ENCODE measurements at places on chromosomes 16 and 17.

DNA sequence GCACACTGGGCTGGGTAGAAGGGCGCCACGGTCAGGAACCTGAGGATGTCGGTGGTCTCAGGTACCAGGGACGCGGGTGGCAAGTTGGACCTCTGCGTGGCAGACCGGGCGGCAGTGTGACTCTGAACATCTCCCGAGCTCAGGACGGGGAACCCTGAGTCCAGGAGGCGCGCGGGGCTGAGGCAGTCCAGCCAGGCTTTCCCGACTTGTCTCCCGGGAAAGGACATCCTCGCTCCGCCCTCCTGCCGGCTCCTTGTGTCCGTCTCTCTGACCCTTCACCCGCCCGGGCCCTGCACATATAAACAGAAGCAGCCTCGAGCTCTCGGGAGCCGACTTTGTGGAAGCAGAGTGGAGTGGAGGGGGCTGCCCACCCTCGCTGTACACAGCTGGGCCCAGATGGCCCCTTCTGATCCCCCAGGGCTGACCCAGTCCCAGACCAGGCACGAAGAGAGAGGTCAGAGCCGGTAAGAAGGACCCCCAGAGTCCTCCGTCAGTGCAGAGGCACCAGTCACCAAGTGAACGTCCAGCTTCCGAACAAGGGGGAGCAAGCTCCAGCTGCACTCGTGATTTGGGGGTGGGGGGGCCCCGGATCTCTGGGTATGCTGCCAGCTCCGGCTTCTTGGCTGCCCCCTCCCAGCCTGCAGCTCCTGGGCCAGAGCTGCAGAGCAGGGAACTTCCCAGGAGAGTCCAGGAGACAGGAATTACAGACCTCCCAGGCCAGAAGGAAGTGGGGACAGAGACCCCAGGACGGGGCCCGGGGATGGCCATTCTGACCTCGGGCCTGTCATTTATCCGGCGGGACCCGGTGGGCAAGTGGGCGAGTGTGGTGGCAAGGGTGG, 8.5 kb upstream of the P2RX1 start:
- DNase-seq: no peak

DNA sequence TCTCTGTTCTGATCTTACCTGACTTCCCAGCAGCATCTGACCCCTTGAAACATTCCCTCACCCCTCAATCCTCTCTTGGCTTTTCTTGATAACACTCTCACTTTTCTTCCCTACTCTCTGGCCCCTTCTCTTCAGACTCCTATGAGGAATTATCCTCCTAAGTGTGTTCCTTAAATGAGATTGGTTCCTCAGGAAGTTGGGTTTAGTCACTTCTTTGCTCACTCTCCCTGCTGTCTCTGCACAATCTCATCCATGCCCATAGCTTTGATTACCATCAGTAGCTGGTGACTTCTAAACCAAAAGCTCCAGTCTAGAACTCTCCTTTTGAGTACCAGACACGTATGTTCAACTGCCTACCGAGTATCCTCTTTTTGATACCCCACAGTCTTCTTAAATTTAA, 13.0 kb downstream of the MED24 start:
- DNase-seq: no peak

- no peak for DNase-seq
Measured at GRCh38 chr17:46154151-46154816, 38.9 kb downstream of the KANSL1 start.

GRCh38 chr17:39144416-39144840, 7.0 kb downstream of the PLXDC1 start:
- no peak for DNase-seq

DNA sequence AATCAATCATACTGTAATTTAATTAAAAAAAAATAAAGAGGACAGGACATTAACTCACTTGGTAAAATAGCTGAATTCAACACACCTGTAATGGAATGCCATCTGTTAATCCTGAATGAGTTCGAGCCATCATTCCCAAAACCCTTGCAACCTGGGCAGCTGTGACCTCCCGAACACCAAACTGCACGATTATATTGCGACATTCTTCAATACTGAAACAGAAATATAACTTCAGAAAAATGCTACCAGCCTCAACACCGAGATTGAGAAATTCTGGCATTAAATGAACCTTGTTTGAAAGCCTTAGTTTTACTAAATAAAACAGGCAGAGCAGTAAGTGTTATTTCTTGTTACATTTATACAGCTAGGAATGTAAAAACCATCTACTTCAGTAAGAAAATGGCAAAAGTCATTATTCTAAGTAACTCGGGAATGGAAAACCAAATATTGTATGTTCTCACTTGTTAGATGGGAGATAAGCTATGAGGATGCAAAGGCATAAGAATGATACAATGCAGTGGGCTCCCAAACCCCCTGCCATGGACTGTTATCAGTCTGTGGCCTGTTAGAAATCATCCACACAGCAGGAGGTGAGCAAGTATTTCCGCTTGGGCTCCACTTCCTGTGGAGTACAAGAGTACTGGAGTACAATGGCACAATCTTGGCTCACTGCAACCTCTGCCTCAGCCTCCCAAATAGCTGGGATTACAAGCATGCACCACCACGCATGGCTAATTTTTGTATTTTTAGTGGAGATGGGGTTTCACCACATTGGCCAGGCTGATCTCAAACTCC, 46.5 kb downstream of the CNOT1 start:
- no peak for DNase-seq

DNA sequence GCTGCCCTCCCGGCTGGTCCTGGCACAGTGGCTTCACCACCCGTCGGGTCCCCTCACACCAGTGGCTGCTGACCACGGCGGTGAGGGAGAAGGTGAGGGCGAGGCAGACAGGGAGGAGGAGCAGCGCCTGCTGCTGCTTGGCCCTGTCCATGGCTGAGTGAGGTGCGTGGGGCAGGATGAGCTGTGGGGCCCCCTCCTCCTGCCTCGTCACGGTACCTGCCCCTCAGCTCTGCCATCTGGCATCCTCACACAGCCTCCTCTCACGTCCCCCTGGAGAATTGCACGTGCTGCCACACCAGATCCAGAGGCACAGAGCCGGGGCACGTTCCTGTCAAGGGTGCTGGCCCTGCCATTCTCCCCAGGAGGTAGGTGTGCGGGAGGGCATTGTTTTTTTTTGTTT, at the start of gene GSG1L2:
TSS of gene GSG1L2 (minus strand) at position 159 of the 400 bp plus-strand sequence. CDS start at position 151, 8 bp downstream.
- no peak for DNase-seq

DNA sequence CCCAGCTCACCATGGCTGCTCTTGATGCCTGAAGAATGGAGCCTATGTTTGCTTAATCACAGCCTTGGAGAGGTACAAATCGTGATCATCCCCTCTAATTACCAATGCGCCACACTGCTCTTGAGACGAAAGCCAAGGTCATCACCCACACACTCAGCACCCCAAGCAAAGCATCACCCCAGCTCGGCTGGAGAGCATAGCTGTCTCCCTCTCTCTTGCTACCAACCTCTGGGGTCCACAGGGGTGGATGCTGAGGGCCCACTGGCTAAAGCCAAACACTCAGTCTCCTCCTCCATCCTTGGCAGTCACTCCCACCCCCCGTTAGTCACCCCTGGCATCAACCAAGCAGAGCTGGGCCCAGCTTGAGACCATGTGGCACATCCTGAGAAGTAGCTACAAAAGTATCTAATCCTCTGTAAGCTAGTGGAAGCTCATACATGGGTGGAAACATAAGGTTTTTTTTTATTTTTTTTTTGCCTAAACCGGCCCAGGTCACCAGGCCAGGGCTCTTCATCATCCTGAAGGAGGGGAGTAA, 44.8 kb downstream of the PIMREG start:
- DNase-seq: no peak

- no peak for DNase-seq
Measured at GRCh38 chr16:68764862-68765261, 27.8 kb downstream of the CDH1 start.

- no peak for DNase-seq
Measured at GRCh38 chr16:67264866-67265265, 14.5 kb upstream of the PLEKHG4 start.

DNA sequence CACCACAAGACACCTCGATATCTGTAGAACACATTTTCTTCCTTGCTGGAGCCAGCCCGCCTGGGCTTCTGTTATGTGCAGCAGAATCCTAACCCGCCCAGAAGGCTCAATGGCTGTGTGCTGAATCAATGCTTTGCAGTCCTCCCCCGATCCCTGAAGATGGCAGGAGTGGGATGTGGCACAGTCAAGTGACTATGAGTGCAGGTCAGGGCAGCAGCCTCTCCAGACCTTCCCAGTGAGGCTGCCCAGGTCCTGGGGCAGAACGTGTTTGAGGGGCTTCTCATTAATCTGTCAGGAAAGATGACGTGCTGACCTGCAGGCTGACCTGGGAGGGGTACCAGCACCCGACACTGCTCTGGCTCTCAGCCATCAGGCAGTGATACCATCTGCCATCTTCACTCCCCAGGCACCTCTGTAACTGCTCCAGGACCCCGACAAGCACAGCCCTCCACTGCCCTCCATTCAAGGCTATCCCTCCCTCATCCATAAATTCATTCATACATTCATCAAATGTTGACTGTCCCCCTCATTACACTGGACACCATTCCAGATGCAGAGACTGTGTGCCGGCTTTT, 35.2 kb downstream of the LRRC75A start:
- DNase-seq: no peak

DNA sequence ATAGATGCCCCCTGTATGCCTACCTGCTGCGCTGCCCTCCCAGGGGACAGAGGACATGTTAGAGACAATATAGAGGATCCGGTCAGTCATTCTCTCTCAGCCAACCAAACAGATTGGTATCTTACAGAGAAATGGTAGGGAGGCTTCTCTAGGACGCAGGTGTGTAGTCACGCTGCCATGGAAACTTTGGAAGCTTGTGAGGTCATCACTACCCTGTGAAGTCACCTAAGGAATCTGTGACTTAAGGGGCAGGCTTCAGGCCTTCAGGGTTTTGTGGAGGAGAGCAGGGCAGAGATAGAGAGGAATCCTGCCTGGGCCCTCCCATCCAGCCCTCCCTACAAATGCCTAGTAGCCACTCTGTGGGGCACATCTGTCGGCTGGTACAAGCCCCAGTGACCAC, at the start of gene DPEP2NB:
TSS of gene DPEP2NB (minus strand) at position 231 of the 400 bp plus-strand sequence. CDS start at position 90, 141 bp downstream.
- DNase-seq: no peak

DNA sequence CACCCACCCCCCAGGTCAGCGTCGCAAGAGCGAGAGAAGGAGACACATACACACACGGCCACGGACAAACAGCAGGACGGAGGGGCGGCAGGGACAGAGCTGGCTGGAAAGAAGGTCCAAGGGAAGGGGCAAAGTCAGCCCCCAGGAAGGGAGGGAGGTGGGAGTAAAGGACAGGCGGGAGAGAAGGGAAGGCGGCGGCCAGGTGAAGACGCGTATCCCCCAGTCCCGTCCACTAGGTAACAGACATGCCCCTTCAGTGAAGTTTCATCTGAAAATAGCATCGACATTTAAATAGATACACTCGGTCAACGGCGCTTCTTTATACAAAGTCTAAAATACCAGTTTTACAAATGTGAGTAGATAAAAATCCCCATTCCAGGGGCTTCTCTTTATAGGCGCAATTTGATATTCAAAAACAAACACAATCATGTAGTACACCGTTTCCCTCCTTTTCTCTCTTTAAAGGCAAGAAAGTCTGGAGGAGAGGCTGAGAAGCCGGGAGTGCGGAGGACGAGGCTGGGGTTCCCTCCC, 4.5 kb downstream of the CBX8 start:
- no peak for DNase-seq

- no peak for DNase-seq
Measured at GRCh38 chr17:30203471-30203981, 32.0 kb downstream of the SLC6A4 start.

DNA sequence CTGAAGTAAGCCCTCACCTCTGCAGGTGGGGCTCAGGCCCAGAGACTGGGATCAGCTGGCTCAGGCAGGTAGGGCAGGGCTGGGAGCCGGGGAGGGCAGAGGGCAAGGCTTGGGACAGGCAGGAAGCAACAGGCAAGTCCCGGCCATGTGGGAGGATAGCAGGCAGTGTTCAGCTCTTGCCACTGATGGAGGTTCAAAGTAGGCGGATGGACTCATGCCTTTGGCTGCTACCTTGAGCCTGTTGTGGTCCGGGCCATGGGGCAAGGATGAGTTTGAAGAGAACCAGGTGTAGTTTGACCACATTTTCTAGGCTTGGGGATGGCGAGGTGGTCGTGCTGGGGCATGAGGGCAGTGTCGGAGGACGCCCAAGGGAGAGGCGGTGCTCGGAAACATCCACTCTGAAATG, 2.7 kb downstream of the PRCD start:
- no peak for DNase-seq

DNA sequence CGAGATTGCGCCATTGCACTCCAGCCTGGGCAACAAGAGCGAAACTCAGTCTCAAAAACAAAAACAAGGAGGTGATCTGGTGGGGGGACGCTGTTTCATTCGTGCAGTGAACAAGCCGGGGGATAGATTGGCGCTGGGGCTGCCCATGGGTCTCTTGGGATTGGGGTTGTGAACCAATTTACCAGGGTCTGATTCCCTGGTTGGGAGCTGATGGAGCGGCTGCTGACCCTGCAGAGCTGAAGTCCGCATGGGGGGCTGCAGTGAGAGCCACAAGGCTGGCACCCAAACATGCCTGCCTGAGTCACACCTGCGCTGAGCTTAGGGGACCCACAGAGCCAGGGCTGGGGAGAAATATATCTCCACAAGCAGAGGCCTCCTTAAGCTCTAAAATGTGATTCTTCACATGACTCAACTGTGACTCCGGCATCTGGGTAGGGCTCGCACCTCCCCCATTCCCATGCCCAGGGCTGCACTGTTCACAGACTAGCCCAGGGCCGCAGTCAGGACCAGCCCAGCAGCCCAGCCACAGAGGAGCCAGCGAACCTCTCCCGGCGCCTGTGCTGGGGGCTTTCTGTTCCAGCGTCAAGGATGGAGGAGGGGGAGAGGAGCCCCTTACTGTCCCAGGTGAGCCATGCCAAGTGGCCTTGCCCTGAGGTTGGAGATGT, 5.0 kb downstream of the TSPAN10 start:
- DNase-seq: no peak

DNA sequence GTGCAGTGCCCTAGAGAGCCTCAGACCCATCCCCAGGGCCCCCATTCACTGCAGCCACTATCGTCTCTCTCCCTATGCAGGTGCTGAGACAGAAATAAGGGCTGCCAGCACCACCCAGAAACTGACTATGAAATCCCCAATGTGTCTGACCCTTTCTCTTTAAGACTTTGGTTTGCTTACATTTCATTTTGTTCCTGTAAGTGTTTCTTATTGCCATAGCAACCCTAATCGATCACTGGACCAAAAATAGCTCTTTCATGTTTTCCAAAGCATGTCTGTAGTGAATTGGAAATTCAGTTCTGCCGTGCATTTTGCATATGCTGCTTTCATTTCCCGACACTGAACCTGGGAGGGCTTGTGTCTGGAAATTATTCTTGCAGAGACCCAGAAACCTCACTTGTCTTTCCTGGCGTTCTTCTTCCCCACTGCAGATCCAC, 148.7 kb upstream of the NOL11 start:
- no peak for DNase-seq

GRCh38 chr17:29010129-29010528, 4.3 kb upstream of the SEZ6 start:
- no peak for DNase-seq

GRCh38 chr17:30556374-30557332, 79.4 kb downstream of the GOSR1 start:
- DNase-seq: no peak

Measured in left lobe of liver (tissue), 2 donors.